ENCODE measurements at places on chromosomes 16 and 17.

DNA sequence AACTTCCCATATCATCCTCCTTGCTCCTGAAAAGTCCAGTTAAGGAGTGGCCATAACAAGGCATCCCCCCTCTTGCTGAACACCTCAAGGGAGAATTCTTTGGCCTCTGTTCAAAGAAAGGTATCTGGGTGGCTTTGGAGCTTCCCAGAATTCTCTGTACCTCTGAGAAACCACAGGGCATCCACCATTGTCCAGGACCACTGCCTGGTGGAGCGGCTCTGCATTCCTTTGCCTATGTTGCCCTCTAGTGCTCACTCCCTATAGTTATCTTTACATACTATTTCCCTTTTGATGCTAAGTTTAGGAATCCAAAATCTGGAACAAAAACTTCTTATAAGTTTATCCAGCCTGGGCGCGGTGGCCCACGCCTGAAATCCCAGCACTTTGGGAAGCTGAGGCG, 30.3 kb downstream of the CHD9NB start:
- peak; percentile 40 for DNase-seq

GRCh38 chr17:33205552-33205951, 87.5 kb downstream of the ASIC2 start:
- DNase-seq = no peak

GRCh38 chr16:14150796-14151195, 79.7 kb downstream of the MRTFB start:
- no peak for DNase-seq

DNA sequence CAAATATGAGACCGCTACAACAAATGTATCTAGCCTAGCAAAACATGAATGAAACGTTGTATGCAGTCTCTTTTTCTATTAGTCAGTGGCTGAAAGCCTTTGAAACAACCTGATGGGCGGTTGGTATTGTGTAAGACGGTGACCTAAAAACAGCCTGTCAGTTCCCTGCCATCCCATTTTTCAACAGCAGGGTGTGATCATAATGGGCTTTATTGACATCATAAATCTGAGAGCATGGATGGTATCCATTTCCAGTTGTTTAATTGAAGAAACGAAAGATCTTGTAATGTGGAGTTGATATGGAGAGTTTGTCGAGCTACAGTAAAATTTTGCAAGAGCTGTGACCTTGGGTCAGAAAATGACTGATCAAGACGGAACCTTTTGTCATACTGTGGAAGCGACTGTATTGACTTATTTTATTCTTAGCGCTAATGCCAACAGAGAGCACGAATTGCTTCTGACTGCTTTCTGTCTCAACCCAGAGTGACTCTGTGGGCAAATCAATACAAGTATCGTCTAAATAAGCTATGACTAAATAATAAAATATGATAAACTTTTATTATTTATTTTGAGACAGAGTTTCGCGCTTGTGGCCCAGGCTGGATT, 12.3 kb upstream of the MEIOB start:
- DNase-seq = peak; percentile 65

- DNase-seq = no peak
Measured at GRCh38 chr16:57283214-57283958, 1.1 kb downstream of the PLLP start.

- DNase-seq = no peak
Measured at GRCh38 chr16:89033796-89034572, 57.0 kb upstream of the CBFA2T3 start.

GRCh38 chr16:87661561-87661960, 59.3 kb downstream of the JPH3 start:
- DNase-seq = peak; percentile 51

DNA sequence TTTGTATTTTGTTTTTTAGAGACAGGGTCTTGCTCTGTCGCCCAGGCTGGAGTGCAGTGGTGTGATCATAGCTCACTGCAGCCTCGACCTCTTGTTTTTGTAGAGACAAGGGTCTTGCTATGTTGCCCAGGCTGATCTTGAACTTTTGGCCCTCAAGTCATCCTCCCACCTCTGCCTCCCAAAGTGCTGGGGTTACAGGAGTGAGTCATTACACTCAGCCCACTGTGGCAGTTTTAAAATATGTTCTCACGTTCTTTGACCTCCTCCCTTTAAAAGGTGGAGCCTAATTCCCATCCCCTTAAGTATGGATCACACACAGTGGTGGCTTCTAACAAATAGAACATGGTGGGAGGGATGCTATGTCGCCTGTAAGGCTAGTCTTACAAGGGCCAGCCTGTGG, 67.7 kb downstream of the ZDHHC7 start:
- DNase-seq = no peak

GRCh38 chr16:30934827-30935557, 11.6 kb downstream of the FBXL19 start:
- DNase-seq = peak; percentile 74

GRCh38 chr17:223723-224471, 42.4 kb upstream of the DOC2B start:
- DNase-seq = no peak

DNA sequence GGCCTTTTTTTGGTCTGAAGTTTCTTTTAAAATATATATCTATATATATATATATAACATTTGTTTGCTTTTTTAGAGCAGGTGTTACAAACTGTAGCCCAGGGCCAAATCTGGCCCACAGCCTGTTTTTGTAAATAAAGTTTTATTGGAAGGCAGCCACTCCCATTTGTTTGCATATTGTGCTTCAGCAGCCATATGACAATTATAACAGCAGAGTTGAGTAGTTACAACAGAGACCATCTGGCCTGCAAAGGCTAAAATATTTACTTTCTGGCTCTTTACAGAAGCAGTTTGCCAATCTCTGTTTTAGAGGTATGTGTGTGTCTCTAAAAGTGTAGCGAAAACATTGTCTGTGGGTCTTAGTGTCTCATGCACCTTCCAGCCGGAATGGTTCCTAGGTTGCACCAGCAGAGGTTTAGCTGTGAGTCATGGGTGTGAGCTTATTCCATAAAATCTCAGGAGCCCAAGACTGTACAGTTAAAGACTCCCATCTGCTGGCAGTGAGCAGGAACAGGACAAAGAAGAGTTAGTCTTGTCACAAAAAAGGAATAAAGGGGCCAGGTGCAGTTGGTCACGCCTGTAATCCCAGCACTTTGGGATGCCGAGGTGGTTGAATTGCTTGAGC, 23.8 kb downstream of the LCMT1 start:
- DNase-seq = peak; percentile 60

DNA sequence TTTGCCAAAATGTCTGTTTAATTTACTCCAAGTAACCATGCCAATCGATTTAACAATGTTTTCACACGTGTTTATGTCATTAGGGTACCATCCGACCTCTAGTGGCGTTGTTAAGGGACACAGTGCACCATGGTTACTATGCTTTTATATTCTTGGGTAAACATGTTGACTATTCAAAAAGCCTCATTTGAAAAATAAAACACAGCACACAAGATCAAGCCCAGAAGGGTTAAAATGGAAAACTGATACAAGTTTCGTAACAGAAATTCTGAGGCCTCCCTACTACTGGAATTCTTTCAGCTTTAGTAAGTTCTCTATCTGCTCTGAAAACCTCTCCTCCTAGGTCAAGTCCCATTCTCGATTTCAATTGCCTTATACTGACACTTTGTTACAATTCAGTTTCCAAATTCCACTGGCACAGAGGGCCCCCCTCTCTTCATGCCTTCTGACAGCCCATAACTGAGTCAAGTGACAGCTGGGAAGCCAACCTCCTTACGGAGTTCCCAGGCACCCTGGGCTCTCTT, 2.1 kb downstream of the CFAP20 start:
- peak; percentile 48 for DNase-seq

DNA sequence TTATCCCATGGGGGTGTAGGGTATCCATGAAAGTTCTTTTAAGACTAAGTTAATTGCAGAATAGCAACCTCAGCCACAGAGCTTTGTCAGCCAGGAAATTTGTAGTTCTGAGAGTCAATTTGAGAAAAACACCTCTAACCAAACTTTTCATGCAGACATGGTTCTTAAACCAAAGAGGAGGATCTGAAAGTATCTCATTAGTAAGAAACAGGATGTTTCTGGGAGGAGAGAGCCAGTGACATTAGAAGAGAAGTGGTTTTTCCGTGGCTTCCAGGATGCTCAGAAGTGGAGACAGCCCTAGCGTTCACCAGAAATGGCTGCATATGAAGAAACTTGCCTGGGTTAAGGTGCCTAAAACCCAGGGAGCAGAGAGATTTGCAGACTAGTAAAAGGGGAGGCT, 7.9 kb downstream of the GNAO1 start:
- DNase-seq = no peak

- peak; percentile 89 for DNase-seq
Measured at GRCh38 chr17:49739641-49740271, 24.2 kb downstream of the FAM117A start.

GRCh38 chr16:11955713-11956123, 9.3 kb upstream of the TNFRSF17 start:
- peak; percentile 94 for DNase-seq

DNA sequence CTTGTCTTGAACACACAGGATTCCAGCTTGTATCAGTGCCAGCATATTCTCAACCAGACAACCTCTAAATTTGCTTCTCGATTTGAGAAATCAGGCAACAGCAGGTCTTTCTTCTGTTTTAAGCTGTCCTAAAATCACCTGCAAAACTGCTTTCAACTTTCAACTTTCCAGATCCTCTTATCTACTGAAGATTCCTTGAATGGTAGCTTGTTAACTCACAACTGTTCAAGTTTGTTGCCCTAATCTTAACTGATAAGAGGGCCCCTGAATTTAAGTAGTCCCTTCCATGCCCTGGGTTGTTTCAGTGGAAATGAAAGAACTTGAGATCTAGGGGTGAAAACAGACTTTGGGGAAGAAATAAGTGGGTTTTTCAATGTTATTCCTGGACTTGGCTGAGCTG, 57.2 kb downstream of the CHD9 start:
- DNase-seq = peak; percentile 8

DNA sequence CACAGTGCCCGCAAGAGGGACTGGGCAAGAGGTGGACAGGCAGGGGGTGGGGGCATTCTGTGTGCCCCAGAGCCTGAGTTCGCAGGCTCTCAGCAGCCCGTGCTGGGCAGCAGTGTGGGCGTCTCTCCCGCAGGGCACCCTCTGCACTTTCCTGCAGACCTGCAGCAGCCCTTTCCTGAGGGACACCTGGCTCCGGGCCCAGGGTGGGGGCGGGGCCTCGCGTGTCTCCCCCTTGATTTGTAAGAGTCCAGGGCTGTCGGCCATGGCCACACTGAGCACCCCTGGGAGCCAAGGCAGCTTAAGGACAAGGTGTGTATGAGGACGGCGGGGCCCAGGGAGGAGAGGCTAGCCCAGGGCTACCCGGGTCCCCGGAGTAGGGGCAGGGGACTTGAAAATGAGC, 33.4 kb upstream of the SLC38A10 start:
- no peak for DNase-seq

DNA sequence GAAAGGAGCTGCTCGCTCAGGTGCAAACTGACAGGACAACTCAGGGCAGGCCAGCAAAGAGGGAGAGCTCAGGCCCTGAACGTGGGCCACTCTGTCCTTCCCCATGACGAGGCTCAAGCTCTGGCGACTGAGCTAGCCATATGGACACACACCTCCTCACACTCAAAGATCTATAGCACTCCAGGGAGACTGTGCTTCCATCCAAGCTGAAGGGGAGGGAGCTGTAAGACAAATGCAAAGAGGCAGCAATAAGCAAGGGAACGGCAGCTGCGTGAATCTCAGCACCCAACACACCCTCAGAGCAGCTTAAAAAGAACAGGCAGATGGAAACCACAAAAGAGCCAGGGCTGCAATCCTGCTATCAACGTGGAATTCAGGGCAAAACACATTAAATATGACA, 13.5 kb downstream of the NUDT16L1 start:
- DNase-seq = no peak

GRCh38 chr16:3846595-3847091, 33.9 kb downstream of the CREBBP start:
- DNase-seq = no peak

- DNase-seq = no peak
Measured at GRCh38 chr17:4208238-4208637, 55.5 kb downstream of the ANKFY1 start.

GRCh38 chr16:74226338-74226954, 70.2 kb upstream of the PSMD7 start:
- DNase-seq = peak; percentile 31

DNA sequence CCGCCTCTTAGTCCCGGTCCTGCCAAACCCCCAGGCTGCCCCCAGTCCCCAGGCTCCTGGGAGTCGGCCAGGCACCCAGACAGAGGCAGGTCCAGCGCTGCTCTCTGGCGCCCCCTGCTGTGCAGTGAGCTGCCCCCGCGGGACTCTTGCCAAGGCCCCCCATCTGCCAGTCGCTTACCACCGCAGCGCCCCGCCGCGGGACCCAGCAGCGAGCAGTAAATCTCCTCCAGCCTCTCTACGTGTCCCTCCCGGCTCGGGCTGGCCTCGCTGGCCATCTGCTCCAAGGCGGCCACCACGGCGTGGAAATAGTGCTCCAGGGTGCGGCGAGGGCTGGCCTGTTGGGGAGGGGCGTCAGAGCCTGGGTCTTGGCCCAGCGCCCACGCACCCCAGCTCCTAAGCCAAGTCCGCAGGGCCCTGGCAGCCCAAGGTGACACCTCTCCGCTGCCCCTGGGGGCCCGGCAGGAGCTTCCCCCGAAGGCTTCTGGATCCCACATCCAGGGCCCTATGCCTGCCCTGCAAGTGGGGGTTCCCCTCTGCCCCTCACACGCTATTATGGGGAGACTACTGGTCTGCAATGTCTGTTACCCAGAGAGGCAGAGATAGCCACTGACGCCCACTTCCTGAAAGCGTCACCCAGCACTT, 33.7 kb upstream of the MFSD6L start:
- DNase-seq = no peak

Measured in iris pigment epithelial cell (primary cell).